Right renal pelvis (tissue), 4 donors: ENCODE measurements at places on chromosomes 11 and 22. TPM values are rescaled to one million over a fixed set of nuclear protein-coding genes. Genes with fewer than 3 reads are reported as not detected.

Gene PYGM
- 1.5 TPM for polyA plus RNA-seq

Gene RIMBP3C
- 0.50 TPM for polyA plus RNA-seq

Gene KRTAP5-2
- polyA plus RNA-seq: 0.19 TPM

Gene HBG2
- 2,998 TPM for polyA plus RNA-seq

Gene PCSK7
- polyA plus RNA-seq: 21.5 TPM

Gene CABP4
- polyA plus RNA-seq: 0.20 TPM

Gene SCUBE2
- polyA plus RNA-seq: 6.9 TPM

Gene MS4A15
- not detected for polyA plus RNA-seq

Gene TRPM5
- 3.1 TPM for polyA plus RNA-seq
